ENCODE measurements at places on chromosomes 2 and 18.

DNA sequence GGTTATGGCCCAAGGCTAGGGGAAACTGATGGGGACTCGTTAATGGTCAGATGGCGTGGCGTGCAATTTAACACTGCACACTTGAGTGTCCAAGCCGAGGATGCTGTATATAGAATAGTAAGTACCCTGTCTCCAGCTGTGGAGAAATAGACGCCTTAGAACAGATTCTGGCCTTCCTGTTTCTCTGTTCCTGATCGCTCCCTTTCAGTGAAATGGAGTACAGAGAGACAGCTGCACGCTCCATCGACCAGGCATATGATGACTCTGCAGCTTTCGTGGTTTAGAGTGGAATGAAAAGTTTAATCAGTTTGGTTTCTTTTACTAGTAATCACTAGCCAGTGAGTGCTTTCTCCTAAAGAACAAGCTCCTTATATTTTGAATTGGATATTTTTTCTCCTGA is 213.4 kb downstream of the NEDD4L start:
- DNase-seq = no peak

- no peak for DNase-seq
Measured at GRCh38 chr2:127490283-127490682, 36.0 kb downstream of the IWS1 start.

- DNase-seq = no peak
Measured at GRCh38 chr2:228374741-228375140, 193.3 kb upstream of the SPHKAP start.

DNA sequence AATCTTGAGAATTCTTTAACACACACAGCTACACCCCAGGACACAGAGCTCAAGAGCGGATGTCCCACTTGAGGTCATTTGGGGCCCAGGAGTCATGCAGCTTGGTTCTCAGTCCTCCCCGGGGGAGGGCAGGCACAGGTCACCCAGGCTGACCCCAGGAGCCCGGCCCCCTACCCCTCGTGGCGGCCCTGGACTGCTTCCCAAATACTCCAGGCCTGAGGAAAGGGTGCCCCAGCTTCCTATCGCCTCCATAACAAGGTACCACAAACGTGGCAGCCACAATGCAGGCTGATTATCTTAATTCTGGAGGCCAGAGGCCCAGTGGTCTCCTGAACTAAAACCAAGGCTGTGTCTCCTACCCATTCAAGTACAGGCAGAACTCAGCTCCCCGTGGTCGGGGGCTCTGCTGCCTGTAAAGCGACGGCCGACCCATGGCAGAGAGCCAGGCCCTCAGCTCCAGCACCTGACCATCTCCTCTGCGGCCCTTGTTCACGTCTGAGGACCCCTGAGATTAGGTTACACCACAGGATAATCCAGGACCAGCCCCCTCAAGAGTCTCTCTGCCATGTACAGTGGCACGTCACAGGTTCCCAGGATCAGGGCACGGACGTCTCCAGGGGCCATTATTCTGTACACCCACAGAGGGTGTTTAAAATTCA is 10.5 kb downstream of the SLC66A2 start:
- no peak for DNase-seq

GRCh38 chr18:28048612-28049011 is 128.3 kb downstream of the CDH2 start:
- DNase-seq = no peak

GRCh38 chr2:30662268-30663131 is 144.7 kb downstream of the CAPN13 start:
- no peak for DNase-seq

DNA sequence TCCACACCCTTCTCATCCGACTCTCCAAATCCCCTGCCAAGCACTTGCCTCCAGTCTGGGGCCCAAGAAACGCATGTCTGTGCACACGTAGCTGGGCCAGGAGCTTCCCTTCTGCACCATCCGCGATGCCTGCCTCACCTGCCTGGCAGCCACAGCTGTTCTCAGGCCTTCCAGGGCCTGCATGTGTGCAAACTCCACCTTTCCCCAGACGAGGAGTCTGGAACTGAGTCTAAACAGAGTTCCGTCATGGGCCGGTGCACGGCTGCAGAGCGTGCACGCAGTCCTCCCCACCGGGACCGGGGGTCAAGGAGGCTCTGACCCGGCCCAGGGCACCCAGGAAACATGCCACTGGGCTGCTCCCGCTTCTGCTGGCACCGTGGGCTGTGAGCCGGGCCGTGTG is 66.8 kb upstream of the SALL3 start:
- DNase-seq = no peak

- DNase-seq = no peak
Measured at GRCh38 chr2:235940330-235940729, 227.9 kb downstream of the GBX2 start.

DNA sequence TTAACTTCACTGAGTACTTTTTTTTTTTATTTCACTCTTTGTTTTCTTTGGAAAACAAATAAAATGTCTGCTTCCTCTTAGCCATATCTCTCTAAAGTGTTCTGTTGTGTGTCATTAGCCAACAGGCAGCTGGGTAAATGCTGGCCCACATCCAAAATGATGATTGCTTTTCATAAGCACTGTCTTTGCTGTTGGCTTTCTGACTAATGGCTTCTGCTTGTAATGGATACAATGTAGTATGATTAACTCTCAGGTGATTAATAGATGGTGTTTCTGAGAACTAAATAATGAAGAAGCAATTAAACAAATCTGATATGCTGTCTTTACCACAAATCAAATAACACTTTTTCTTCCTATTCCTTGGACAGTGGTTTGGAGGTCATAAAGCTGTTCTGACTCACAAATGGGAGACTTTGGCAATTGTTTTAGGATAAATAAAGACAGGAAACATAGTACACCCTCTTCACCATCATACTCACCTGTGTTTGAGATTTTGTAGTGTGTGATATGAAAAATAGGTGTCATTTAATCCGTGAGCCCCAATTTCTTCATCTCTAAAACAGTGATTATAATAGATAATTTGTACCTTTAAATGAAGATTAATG is 888.4 kb downstream of the TSN start:
- DNase-seq = no peak

GRCh38 chr2:240631548-240632305 is 6.4 kb downstream of the GPR35 start:
- DNase-seq = no peak

- DNase-seq = no peak
Measured at GRCh38 chr2:230046491-230046890, 22.2 kb downstream of the SLC16A14 start.

DNA sequence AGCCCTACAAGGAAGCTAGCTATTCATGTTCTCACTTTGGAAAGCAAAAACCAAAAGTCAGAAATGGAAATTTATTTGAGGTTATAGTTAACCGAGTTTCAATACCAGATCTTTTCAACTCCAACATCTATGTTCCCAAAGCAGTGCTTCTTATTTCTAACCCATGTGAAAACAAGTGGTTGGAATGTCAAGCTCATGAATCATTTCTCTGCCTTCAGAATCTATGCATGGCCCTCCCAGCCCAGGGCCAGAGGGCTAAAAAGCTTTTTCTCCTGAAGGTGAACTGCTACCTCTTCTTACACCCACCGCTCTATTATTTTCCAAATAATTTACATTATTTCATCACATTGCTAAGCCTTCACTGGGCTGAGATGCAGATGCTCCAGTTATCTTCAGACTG is 158.4 kb downstream of the SP3 start:
- DNase-seq = no peak

DNA sequence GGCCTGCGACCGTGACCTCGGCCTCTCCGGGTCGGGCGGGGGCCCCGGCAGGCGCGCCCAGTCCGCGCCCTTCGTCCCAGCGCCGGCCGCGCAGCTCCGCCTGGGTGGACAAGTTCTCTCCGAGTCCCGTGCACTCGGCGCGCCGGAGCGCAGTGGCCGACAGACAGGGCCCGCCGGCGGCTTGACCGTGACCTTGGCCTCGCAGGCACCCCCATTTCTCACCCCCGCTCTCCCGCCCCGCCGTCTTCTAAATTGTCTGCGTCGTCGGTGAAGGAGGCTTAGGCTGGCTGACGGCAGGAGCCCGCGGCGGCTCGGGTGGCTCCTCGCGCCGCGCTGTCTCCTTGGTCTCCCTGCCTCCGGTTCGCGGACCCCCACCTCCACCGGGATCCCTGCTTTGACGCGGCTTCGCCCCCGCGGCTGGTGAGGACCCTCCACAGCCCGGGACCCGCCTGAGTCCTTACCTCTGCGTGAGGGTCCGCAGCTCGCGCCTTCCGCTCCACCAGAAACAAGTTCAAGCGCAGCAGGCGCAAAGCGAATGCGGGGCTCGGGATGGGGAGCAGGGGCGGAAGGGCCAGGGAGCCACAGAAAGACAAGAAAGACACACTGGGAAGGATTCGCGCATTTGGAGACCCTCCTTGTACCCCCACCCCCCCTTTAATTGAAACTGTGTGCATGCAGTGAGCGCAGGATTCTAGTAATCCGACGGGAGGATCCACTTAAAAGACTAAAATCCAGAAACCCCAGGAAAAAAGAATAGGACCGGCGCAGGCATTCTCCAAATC is 4.0 kb downstream of the PTGR3 start:
- DNase-seq = no peak

- DNase-seq = no peak
Measured at GRCh38 chr18:34159691-34160185, 65.0 kb downstream of the NOL4 start.
